Neural crest cell (in vitro differentiated cells): ENCODE measurements at places on chromosomes 1 and 21. TPM values are rescaled to one million over a fixed set of nuclear protein-coding genes. Genes with fewer than 3 reads are reported as not detected.

GRCh38 chr1:88701275-88701674 lies 17.2 kb downstream of the PKN2 start:
- peaks cover 4% of the 10 kb centered on the region for H3K36me3 ChIP-seq
- no peak for DNase-seq
- H3K4me3 ChIP-seq, result no peak overlapping the region

DNA sequence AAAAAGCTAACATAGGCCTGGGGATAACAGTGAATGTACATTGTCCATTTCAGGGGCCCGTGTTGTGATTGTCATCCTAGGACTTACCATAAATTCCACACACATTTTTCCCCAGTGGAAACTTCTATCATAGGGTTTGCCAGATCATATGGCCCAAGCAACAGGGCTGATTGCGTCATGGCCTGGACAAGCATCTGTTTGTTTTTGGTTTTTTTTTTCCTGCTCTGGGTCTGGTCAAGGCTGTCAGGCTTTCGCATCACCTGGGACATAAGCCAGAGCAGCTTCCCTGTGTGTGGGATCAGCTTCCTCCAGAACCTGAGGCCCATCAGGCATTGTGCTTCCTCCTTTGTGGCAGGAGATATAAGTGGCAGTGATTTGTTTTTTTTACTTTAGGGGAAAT lies 598.5 kb upstream of the USP24 start:
- peaks cover 8% of the 10 kb centered on the region for H3K4me1 ChIP-seq
- H3K27ac ChIP-seq, result no peak overlapping the region
- H3K36me3 ChIP-seq, result peaks cover 5% of the 10 kb centered on the region
- H3K27me3 ChIP-seq, result no peaks in the 10 kb centered on the region
- H3K4me3 ChIP-seq, result no peak overlapping the region
- no peak for DNase-seq

GRCh38 chr1:156112276-156113137 lies 2.0 kb upstream of the LMNA start:
- DNase-seq, result no peak
- no peak overlapping the region for H3K27ac ChIP-seq
- peak overlapping the region; percentile 67 for H3K4me3 ChIP-seq
- H3K27me3 ChIP-seq, result peaks cover 17% of the 10 kb centered on the region

GRCh38 chr1:70627910-70628309 lies 216.8 kb downstream of the CTH start:
- peaks cover 5% of the 10 kb centered on the region for H3K27me3 ChIP-seq
- H3K4me1 ChIP-seq, result no peaks in the 10 kb centered on the region
- no peak overlapping the region for H3K27ac ChIP-seq
- H3K36me3 ChIP-seq, result no peaks in the 10 kb centered on the region

DNA sequence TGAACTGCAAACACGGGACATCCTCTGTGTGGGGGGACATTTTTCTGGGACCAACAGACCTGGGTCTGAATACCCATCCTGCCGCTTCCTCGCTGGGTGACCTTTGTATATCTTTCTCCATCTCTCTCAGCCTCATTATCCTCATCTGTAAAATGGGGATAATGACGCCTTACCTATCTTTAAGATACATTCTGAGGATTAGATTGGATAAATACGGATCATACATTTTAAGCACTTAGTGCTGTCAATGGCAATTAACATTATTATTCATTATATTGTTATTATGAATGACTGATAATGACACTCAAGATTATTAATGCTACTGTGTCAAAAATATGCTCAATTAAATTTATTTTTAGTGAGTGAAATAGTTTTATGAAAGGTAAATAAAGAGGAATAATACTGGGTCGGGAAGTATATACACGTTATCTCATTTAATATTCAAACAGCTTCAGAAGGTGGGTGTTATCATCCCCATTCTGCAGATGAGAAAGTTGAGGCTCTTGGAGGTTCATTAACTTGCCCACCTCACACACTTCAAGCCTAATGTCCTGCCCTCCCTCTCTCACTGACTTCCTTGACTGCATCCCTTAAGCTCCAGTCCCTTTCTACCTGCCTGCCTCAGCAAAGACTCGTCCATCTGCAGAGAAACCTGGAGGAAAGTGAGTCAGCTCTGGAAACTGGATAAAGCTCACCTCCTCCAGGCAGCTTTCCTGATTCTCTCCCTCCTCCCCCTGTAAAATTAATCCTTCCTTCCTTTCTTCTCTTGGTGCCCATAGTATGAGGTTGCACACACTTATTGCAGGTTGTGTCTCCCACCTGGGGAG lies 120.7 kb upstream of the JUN start:
- H3K36me3 ChIP-seq, result no peaks in the 10 kb centered on the region
- no peak overlapping the region for H3K27ac ChIP-seq
- DNase-seq, result no peak
- H3K27me3 ChIP-seq, result no peaks in the 10 kb centered on the region

DNA sequence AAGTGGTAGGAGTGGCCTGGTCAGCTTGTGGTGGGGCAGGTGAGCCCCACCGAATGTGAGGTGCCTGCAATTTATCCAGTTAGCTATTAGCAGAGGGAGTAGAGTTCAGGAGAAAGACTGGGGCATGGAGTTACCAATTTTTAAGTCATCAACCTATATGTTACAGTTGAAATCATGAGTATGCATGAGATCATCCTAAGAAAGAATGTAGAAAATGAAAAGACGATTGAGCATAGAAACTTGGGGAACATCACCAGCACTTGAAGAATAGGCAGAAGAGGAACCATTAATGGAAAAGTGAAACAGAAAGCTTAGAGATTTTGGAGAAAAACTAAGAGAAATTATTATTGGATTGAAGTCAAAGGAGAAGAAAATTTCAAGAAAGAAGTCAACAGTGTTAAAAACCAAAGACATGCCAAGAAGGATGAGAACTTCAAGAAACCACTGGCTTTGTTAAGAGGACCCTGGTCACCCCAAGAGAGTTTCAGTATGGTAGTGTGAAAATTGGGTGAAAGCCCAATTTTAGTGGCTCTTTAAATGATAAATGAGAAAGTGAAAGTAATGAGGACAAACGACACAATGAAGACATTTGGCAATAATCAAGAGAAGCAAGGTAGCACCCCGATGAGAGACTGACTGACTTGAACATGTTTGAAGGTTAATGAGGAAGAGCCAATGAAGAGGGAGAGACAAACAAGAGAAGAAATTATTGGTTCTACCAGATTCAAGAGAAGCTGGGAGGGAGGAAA lies 36.7 kb downstream of the DNASE2B start:
- H3K4me1 ChIP-seq, result peaks cover 10% of the 10 kb centered on the region
- H3K36me3 ChIP-seq, result no peaks in the 10 kb centered on the region
- H3K27ac ChIP-seq, result no peak overlapping the region
- H3K4me3 ChIP-seq, result no peak overlapping the region
- no peaks in the 10 kb centered on the region for H3K27me3 ChIP-seq

Gene GIPC2
- total RNA-seq, result not detected in 2 replicates

Gene CAMK1G
- 1.1 and 1.8 TPM in 2 replicates for total RNA-seq
